ENCODE measurements at places on chromosomes 13 and 19.

DNA sequence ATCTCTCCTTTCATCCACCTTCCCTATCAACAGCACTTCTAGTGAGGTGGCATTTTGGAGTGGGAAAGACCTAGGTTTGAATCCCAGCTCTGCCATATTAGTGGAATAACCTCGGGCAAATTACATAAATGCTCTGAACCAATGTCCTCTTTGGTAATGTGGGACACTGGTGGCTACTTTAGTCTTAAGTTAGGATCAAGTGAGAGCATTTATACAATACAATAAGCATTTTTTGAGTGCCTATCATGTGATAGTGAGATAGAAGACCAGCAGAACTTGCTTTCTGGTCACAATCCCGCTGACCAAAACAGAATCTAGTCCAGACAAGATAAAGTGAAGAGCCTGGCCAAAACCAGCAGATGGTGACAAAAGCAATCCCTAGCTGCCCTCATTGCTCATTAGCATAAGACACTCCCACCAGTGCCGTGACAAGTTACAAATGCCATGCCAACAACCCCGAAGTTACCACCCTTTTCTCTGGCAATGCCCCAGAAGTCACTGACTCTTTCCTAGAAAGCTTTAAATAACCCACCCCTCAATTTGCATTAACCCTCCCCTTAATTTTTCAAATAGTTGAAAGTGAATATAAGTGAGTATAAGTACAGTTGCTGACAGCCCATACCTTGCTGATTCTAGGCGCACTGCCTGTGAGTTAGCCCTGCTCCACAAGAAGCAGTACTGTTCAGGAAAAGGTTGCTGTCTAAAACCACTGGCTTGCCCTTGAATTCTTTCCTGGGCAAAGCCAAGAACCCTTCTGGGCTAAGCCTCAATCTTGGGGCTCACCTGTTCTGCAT, 28.9 kb upstream of the KPNA3 start:
- DNase-seq: no peak

- DNase-seq: no peak
These were observed 31.7 kb upstream of the C1QTNF9B start for GRCh38 chr13:23928985-23929384.

GRCh38 chr13:99312493-99312883, 5.3 kb upstream of the GPR183 start:
- DNase-seq: no peak

DNA sequence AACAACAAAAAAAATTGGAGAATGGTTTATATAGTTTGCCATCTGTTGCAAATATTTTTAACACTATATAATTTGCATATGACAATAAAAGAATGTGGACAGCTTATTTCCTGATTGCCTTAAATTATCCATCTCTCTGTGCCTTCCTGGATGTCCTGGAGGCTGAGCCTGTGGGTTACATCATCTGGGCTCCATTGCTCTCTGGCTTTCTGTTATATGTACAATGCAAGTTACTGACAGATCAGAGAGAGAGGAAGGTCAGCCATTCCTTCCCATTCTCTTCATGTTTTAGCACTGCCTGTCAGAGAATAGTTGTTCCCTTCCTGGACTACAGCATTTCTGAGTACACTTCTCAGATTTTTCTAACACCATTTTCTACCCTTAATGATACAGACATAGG, 758.3 kb upstream of the PCDH20 start:
- no peak for DNase-seq

GRCh38 chr19:19452243-19453124, 47.0 kb downstream of the GATAD2A start:
- DNase-seq: no peak

- no peak for DNase-seq
These were observed 217.5 kb downstream of the ABCC4 start for GRCh38 chr13:95083758-95084157.

DNA sequence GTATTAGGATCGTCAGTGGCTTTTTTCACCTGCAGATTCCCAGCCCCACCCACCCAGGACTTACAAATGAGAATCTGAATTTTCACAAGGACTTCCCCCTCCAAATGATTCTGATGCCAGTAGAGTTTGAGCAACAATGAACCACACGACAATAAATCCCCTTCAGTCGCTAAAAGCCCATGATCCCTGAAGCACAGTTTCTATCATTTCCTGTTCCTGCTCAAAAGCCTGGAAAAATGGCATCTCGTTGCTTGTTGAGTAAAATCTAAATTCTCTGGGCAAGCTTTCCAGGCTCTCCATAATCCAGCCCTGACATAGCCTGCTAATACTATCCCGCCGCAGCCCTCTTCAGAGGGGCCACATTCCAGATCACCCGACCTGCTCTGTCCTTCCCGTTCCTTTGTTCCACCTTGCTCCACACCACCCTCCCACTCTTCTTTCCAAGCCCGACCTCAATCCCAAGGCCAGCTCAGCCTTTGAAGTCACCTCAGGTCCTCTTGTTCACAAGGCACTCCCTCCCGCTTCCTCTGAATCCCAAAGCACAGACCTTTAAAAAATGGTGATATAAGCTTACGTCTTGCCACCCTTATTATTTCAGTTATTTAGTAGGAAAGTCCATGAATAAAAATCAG, 67.9 kb downstream of the NUFIP1 start:
- DNase-seq: no peak

DNA sequence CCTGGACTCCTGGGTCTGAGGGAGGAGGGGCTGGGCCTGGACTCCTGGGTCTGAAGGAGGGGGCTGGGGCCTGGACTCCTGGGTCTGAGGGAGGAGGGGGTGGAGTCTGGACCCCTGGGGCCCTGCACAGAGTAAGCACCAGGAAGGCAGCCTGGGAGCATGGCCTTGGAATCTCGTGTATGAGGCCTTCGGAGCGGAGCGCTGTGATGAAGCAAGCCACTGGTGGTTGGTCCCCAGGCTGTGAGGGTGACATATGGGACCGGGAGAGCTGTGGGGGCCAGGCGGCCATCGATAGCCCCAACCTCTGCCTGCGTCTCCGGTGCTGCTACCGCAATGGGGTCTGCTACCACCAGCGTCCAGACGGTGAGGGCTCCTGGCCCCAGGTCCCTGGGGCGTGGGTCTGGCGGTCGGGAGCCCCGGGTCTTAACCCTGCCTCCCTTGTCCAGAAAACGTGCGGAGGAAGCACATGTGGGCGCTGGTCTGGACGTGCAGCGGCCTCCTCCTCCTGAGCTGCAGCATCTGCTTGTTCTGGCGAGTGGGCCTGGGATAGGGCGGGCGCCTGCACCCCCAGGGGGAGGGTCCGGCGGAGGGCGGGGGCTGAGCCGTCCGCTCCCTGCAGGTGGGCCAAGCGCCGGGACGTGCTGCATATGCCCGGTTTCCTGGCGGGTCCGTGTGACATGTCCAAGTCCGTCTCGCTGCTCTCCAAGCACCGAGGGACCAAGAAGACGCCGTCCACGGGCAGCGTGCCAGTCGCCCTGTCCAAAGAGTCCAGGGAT, 918 bp downstream of the TMEM190 start:
- no peak for DNase-seq

GRCh38 chr13:30868799-30869470, 37.1 kb upstream of the MEDAG start:
- DNase-seq: no peak

GRCh38 chr19:36574741-36575140, 1.6 kb upstream of the ZNF529 start:
- no peak for DNase-seq

Measured in D721Med (cell line).